ENCODE measurements at places on chromosomes 5 and 9.

DNA sequence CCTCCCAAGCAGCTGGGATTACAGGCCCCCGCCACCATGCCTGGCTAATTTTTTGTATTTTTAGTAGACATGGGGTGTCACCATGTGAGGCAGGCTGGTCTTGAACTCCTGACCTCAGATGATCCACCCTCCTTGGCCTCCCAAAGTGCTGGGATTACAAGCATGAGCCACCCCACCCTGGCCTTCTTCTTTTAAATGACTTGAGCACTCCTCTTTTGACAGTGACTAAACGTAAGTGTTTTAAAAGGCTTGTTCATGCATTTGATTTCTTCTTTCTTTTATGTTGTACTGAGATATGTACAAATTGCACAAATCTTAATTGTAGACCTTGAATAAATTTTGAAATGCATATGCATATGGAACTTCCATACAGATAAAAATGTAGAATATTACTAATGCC lies 337.9 kb downstream of the CETN3 start:
- no peak for DNase-seq

- DNase-seq, result no peak
Measured at GRCh38 chr5:173642895-173643481, 26.5 kb upstream of the BOD1 start.

DNA sequence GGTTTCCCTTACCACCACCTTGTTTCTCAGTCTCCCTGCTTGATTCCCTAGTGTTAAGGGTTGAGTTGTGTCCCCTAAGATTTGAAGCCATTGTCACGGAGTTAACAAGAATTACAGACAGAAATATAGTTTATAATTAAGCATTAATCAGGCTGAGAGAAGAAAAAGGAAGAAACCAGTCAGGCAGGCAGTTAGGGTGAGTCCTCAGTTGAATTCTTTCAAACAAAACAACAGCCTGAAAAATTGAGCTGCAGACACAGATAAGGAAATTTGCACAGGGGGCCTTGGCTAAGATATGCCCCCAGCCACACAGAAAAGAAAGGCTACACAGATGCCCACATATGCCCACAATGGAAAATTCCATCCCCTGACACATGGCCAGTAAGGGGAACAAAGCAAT lies 111.7 kb upstream of the RAI14 start:
- no peak for DNase-seq

- DNase-seq, result no peak
Measured at GRCh38 chr5:120901199-120901598, 437.1 kb downstream of the PRR16 start.

DNA sequence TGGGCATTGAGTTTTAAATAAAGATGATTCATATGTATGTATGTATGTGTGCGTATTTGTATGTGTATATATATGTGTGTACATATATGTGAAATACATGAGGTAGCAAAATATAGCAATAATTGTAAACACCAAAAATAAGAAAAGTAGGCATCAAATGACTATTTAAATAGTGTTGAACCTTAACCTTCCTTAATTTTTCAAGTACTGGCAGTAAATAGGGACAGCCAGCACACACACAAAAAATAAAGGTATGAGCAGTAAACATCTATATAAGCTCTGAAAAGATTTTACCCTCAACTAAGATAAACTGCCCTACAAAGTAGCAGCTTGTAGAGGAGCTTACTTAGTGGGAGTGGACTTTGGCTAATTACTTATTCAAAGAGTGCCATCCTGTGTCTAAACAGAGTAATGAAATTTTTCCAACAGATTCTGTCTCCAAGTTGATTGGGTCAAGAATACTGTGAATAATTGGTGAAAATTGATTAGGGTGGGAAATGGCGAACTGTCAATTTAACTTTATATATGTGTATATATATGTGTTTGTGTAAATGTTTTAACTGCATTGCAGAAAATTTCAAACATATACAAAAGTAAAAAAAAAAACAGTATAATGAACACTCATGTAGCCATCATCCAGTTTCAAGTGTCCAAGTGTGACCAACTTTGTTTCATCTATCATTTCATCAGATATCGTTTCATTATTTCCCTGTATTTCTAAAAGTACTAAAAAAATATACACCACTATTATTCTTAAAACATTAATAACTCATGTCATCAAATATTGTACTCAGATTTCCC lies 2.0 kb upstream of the ADAMTS6 start:
- no peak for DNase-seq

- no peak for DNase-seq
Measured at GRCh38 chr5:73996151-73996755, 370.3 kb downstream of the ARHGEF28 start.

- no peak for DNase-seq
Measured at GRCh38 chr9:14418301-14418940, 104.5 kb upstream of the NFIB start.

GRCh38 chr5:73411936-73412596 lies 36.5 kb downstream of the FOXD1 start:
- DNase-seq, result no peak

DNA sequence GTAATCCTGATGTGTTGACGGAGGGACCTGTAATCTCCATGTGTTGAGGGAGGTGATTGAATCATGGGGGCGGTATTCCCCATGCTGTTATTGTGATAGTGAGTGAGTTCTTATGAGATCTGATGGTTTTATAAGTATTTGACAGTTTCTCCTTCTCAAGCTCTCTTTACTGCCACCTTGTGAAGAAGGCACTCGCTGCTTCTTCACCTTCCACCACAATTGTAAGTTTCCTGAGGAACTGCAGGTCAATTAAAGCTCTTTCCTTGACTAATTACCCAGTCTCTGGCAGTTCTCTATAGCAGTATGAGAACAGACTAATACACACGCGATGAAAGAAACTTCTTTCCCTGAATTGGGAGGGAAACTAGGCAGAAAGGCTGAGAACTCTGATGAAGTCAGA lies 141.1 kb upstream of the RAD23B start:
- no peak for DNase-seq

DNA sequence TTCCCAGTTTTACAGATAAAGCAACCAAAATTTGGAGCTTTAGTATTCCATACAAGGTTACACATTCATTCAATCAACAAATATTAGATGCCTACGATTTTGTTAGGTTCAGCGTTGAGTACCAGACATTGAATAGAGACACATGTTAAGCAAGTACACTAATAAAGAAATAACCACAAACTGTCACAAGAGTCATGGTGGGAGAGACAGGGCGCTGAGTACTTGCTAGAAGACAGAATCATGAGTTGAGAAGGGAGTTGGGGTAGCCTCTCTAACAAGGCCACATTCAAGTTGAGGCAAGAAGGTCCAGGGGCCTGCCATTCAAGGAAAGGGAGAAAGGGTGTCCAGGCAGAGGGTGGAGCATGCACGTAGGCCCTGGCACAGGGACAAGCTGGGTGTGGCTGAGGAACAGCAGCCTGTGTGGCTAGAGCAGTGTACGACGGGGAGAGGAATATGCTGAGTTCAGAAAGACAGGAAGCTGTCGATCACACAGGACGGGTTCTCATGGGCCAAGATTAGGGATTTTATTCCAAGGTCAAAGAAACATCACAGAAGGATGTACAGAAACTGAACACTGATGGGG lies 17.0 kb downstream of the CDK5RAP2 start:
- DNase-seq, result no peak
